ENCODE measurements at places on chromosomes 2 and 18.
A peak's percentile ranks its signal among the peaks of the same experiment; 100 is the strongest.

DNA sequence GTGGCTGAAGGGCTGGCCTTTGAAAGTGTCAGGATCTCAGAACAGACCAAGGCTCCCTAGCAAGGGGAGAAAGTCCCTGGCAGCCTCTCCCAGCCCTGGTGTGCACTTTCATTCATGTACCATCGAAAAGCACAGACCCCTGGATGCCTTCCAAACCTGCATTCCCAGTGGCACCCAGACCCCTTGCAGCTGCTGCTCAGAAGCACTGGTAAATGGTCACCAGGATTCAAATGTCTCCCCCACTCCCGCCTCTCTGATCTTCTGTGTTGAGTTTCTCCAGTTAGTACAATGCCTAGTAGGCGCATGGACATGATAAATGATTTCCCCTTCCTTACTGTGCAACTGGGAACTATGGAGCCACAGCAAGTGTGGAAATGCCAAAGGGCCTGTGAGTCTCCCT lies 180.0 kb downstream of the GLI2 start:
- H3K4me3 ChIP-seq = no peak overlapping the region
- H3K27me3 ChIP-seq = no peaks in the 10 kb centered on the region
- H3K36me3 ChIP-seq = peaks cover 3% of the 10 kb centered on the region

DNA sequence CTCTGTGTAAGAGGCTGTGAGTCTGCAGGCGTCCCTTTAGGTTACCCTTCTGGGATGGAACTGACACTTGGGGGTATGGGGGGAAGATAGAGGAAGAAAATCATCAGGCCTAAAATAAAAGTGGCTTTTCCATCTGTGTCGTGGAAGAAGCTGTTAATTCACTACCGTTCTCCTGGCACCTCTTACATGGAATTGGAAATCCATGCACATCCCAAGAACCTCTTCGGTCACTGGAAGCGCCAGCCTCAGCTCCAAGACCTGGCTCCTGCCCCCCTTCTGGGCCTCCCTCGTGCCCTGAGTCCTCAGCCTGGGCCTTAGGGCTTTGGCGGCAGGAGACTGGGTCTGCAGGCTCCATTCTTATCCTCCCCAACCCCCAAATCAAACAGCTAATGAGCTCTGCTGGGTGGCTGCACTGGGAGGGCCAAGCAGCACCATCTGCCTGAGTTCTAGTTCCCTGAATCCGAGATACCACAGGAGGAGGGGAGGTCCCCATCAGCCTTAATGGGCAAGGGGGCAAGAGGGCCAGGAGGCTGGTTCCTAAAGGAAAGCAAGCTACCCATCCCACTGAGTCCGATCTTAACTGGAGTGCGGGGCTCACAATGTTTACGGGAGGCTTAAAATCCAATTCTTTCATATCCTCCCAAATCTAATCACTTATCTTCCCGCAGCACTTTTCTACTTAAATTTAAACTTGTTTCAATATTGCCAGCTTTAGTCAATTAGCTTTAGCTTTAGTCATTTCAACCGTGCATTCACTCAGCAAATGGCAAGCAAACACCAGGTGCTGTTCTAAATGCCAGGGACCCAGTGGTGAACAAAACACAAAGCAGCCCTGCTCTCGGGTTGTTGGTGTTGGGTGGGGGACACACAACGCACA lies 52.8 kb downstream of the FAM178B start:
- no peaks in the 10 kb centered on the region for H3K4me1 ChIP-seq
- DNase-seq = no peak
- H3K4me3 ChIP-seq = no peak overlapping the region
- no peak overlapping the region for H3K27ac ChIP-seq

DNA sequence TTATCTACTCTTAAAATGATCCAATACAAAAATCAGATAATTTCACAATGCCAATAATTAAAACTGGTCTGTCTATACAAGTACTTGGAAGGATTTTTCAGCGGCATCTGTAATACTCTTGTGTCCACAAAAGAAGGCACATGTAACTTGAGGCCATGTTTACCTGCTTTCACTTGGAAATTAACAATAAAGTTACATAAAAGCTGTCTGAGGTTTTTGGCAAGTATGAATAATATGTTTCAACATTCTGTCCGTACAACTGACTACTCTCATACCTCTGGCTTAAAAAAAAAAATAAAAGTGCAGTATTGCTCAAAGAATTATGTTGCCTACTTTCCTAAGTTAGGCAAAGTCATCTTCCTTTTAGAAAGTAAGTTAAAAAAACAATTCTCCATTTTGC lies 253.6 kb downstream of the NBAS start:
- no peak overlapping the region for H3K4me3 ChIP-seq
- H3K4me1 ChIP-seq = no peaks in the 10 kb centered on the region
- no peak overlapping the region for H3K27ac ChIP-seq
- DNase-seq = no peak
- H3K36me3 ChIP-seq = peaks cover 28% of the 10 kb centered on the region

DNA sequence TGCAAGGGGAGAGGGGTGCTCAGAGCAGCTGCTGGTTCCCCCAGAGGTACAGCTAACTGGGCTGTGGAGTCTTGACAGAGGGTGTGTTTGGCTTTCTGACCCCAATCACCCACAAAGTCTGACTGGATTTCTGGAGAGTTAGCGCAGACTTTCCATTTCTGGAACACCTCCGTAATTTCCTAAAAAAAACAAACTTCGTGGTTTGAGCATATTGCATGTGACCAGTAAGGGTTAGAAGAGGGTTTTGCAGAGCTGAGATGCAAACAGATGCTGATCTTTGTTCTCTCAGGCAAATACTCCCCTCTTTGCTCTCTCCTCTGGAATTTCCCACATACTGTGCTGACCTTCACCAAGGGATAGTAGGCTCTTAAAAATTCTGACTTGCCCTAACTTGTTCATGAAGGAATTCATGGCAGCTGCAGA lies 44.5 kb upstream of the TMEM247 start:
- H3K4me3 ChIP-seq = no peak overlapping the region
- no peak for DNase-seq

- DNase-seq = peak; percentile 75
- peak overlapping the region; percentile 96 for H3K27ac ChIP-seq
- H3K27me3 ChIP-seq = no peaks in the 10 kb centered on the region
- H3K4me3 ChIP-seq = peak overlapping the region; percentile 25
Measured at GRCh38 chr2:174771631-174772471, 7.6 kb upstream of the CHRNA1 start.

DNA sequence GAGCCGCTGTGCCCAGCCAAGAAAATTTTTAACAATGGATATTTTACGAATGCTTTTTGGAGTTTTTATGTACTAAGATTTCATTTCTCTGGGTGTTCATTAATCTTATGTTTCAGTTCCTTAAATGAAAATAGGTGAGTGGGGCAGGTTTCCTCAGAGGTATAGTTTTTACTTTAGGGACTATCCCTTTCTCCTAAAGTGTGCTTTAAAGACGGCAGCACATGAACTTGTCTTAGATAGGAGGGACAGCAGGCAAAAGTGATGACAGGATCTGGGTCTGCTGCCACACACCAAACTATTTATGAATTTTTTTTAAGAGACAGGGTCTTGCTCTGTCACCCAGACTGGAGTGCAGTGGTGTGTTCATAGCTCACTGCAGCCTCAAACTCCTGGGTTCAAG lies 8.0 kb upstream of the REL start:
- DNase-seq = no peak
- H3K27ac ChIP-seq = no peak overlapping the region
- no peaks in the 10 kb centered on the region for H3K4me1 ChIP-seq
- H3K36me3 ChIP-seq = no peaks in the 10 kb centered on the region
- no peak overlapping the region for H3K4me3 ChIP-seq

- H3K36me3 ChIP-seq = peaks cover 4% of the 10 kb centered on the region
- peaks cover 2% of the 10 kb centered on the region for H3K27me3 ChIP-seq
- DNase-seq = no peak
- H3K4me3 ChIP-seq = no peak overlapping the region
- H3K4me1 ChIP-seq = no peaks in the 10 kb centered on the region
Measured at GRCh38 chr18:46310258-46310657, 206.1 kb downstream of the HAUS1 start.

- peaks cover 11% of the 10 kb centered on the region for H3K27me3 ChIP-seq
- H3K27ac ChIP-seq = no peak overlapping the region
- no peak overlapping the region for H3K4me3 ChIP-seq
Measured at GRCh38 chr2:198127627-198128026, 323.2 kb downstream of the PLCL1 start.

DNA sequence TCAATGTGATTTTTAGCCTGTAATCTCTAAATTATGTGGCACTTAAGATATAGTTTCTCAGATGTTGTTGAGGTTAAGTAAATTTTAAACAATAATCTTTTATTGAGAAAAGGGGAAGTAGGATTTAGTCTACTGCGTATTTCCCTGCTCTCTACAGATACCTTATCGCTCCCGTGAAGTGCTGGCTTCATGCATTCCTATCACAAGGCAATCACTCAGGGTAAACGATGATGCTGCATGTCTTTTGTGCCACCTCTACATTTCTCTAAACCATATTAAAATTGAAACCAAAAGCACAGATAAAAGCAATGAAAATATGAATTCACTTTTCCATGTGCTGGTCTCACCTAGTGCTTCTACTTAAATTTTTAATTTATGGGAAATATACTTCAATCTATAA lies 14.4 kb upstream of the RPE start:
- no peaks in the 10 kb centered on the region for H3K27me3 ChIP-seq
- DNase-seq = no peak

GRCh38 chr2:207734264-207734635 lies 22.8 kb downstream of the CCNYL1 start:
- no peak for DNase-seq
- H3K27me3 ChIP-seq = no peaks in the 10 kb centered on the region
- H3K4me1 ChIP-seq = no peaks in the 10 kb centered on the region

DNA sequence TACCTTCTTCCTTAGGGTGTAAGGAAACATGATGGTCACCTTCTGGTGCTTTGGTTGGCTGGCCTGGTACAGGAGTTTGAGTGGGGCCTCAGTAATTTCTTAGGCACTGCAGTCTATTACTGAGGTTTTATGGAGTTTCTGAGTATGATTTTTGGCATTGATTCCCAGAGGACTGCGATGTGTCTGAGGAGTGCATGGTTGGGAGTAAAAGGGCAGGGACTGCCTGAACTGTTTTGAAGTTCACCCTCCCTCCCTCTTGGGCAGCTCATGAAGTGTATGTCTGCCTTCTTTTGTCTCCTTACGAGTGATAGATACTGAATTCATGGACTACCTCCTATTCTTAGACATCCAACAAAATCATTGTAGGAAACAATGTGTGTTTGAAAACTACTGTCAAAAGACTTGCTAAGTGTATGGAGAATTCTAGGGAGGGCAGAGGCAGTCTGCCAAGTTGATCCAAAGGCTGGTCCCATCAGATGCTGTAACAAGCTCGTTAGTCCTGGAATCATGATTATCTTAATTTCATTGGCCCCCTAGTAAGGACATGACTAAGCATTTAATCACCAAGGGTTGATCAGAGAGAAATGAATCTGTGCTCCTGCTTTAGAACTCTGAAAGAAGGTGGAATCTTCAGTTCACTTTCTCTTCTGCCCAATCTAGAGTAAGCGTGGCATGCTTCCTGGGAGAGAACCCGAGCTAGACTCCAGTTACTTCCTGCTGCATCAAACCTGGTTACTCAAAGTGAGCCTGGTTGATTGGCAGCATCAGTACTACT lies 26.5 kb downstream of the LYPD6B start:
- H3K4me1 ChIP-seq = no peaks in the 10 kb centered on the region
- no peak for DNase-seq
- no peaks in the 10 kb centered on the region for H3K27me3 ChIP-seq
- H3K27ac ChIP-seq = no peak overlapping the region
- H3K36me3 ChIP-seq = no peaks in the 10 kb centered on the region

DNA sequence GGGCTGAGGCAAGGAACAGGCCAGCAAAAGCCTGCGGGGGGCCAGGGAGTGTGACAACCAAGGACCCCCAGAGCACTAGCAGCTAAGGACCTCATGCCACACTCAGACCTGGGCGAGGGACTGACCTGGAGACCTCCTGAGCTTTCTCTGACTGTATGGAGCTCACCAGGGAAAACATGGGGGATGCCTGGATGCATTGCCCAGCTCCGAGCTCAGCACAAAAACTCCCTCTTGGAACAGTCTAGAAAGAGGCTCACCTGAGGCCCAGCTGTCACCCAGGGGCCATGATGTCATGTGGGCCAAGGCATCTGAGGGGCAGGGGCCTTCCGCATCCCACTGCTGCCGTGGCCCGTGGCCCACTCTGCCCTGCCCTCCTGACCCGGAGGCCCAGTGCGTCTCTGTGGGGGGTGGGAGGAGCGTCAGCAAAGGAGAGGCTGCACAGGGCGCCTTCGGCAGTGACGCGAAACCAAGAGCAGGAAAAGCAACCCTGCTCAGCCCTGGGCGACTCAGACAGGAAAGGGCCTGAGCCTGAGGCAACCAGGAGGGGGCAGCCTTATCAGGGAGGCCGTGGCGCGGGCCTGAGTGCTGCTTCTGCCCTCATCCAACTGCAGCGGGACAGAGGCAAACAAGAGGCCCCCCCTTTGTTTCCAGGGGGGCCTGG lies 57.3 kb upstream of the ALPP start:
- no peak overlapping the region for H3K27ac ChIP-seq
- peaks cover 15% of the 10 kb centered on the region for H3K4me1 ChIP-seq
- no peaks in the 10 kb centered on the region for H3K36me3 ChIP-seq
- no peaks in the 10 kb centered on the region for H3K27me3 ChIP-seq
- H3K4me3 ChIP-seq = no peak overlapping the region

GRCh38 chr18:74489676-74490075 lies 6.5 kb upstream of the CNDP2 start:
- no peaks in the 10 kb centered on the region for H3K36me3 ChIP-seq
- peaks cover 19% of the 10 kb centered on the region for H3K4me1 ChIP-seq
- H3K4me3 ChIP-seq = no peak overlapping the region

DNA sequence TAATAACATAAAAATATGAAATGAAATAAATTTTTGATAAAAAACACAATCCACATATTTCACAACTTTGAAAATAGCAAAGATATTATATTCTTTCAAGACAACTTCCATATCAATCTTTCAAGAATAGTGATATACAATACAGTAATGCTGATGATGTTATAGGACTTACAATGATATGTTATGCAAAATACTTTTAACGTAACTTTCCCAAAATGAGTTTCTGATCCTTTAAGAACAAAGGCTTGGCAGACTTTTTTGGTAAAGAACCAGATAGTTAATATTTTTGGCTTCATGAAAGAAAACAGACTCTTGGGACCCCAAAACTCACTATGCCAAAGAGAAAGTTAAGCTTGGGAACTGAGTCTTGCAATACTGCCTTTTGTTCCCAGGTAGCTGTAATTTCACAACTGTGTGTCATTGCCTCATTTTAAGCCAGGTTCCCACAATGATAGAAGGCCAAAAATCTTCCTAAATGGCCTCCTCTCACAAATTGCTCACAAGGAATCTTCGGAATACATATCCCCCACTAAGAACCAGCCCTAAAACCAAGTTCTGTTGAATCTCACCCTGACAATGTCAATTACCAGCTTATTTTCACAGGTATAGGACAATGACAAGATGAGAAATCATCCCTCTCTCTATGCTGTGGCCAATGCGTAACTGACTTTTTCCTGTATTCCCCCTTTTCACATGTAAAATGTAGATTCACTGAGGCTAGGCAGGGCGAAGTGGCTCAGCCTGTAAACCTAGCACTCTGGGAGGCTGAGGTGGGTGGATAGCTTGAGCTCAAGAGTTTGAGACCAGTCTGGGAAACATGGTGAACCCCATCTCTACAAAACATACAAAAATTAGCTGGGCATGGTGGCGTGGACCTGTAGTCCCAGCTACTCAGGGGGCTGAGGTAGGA lies 54.8 kb upstream of the STRN start:
- no peaks in the 10 kb centered on the region for H3K4me1 ChIP-seq
- peaks cover 8% of the 10 kb centered on the region for H3K36me3 ChIP-seq
- no peak overlapping the region for H3K4me3 ChIP-seq
- peak overlapping the region; percentile 3 for H3K27ac ChIP-seq
- DNase-seq = no peak

GRCh38 chr2:187642498-187642897 lies 88.3 kb upstream of the TFPI start:
- H3K4me3 ChIP-seq = no peak overlapping the region
- DNase-seq = no peak
- H3K27me3 ChIP-seq = no peaks in the 10 kb centered on the region
- H3K27ac ChIP-seq = no peak overlapping the region
- H3K4me1 ChIP-seq = no peaks in the 10 kb centered on the region

Data from neural crest cell (in vitro differentiated cells).